ENCODE measurements at places on chromosomes 6 and 20.

DNA sequence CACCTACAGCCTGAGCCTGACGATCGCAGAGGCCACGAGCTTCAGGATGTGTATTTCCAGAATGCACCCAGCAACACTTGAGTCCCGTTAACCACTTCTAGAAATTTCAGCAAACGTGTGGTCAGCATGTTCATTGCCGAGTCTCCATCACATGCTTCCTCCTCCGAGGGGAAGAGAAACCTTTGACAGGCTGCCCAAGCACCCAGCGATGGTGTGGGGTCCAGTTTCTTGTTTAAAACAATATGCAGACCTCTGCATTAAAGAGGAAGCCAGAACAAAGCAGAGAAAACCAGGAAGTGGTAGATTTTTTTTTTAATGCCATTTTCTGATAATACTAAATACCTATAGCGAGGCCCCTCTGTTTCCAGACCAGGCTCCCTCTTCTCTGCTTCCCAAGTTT is 71.9 kb downstream of the GNAS-AS1 start:
- DNase-seq = no peak

DNA sequence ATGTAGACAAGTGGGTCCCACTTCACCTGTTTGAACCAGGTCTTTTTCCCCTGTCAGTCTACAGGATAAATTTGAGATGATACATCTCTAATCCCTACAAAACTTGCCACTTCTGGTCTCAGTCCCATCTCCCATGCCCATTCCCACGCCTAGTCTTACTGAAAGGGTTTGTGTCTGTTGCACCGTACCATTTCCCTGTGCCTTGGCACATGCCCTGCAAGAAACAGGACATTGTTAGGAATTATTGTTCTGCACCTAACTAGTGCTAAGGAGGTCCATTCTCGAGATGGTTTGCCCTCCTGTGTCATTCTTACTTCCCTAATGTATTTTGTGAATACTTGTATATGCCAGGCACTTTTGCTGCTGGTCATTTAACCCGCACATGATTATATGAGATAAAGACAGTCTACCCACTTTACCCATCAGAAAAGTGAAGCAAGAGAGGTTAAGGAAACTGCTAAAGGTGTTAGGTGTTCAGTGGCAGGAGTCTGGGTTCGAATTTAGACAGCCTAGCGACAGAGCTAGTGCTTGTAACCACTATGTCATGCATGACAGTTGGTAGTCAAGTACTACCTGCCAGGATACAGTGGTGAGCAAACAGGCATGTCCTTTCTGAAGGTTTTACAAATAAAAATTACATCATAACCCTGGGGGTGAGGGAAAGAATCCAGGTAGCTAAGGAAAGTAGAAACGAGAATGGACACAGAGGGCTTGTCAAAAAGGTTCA is 12.7 kb downstream of the FAM217A start:
- DNase-seq = no peak

GRCh38 chr6:95819939-95820338 is 195.8 kb upstream of the FUT9 start:
- DNase-seq = no peak

DNA sequence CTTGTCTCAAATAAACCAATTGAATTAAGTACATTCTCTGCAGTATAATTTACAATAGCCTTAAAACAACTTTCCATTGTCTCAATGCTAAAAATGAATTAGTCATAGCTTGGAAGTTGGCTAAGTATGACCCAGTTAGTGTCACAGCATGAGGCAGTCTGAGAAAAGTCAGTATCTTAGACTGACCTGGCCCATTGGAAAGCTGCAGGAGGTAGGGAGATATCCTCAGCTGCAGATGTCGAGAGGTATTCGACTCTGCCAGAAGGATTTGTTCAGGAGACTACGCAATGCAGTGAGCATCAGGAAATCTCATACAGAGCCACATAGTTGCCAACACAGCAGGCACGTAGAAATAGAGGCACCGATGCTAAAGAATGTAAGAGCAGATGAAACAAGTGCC is 350.9 kb upstream of the NRSN1 start:
- no peak for DNase-seq

GRCh38 chr6:12313992-12314589 is 23.9 kb downstream of the EDN1 start:
- DNase-seq = no peak

- no peak for DNase-seq
Measured at GRCh38 chr20:47863315-47863965, 78.2 kb upstream of the SULF2 start.

DNA sequence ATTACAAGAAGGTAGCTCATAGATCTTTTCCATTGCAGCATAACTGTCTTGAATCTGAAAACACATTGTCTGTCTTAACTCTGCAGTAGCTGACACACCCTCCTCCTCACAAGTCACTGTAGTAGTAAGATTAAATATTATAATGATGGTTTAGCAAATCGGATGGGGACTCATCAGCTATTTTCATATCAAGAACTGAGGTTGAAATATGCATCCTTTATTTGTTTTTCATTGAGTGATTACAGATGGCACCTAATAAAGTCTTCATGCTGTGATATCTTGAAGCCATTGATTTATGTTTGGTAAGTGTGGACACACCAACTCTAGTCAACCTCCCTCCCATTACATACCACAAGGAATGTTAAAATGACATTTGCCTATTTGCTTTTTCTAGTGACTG is 267.4 kb upstream of the TAB2 start:
- no peak for DNase-seq

- no peak for DNase-seq
Measured at GRCh38 chr6:47428288-47428687, 49.3 kb upstream of the CD2AP start.

DNA sequence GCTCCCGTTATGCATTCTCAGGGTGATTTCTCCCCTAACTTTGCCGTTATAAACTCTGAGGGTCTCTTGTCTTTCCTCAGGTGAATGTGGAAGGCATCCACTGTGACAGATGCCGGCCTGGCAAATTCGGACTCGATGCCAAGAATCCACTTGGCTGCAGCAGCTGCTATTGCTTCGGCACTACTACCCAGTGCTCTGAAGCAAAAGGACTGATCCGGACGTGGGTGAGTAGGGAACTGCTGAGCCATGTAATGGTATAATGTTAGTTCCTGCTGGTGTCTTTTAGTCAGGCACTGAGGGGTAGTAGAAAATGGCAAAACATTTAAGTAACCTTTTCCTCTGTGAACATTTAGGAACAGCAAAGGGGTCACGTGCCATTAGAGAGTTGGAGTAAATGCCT is 395.4 kb downstream of the ARHGAP18 start:
- no peak for DNase-seq

DNA sequence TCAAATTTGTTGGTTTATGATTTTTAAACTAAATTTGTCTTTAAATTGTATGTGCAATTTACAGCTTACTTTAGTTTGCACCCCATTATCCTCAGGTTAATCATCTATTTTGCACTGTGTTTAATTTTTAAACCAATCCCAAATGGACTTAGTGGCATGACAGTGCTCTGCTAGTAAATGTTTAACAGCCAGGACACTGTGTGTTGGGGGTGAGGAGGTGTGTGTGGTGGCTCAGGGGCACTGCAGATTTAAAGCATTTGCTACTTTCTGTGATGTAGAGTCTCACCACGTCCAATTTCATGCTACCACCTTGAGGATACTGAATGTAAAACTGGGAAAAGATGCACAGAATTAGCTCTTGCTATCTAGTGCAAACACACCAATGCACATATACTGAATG is 225.7 kb downstream of the HAO1 start:
- DNase-seq = no peak

GRCh38 chr6:9399916-9400315 is 964.6 kb upstream of the SLC35B3 start:
- DNase-seq = no peak

- DNase-seq = no peak
Measured at GRCh38 chr6:79564636-79565035, 27.4 kb upstream of the LCA5 start.

GRCh38 chr20:1822564-1823449 is 72.4 kb upstream of the SIRPA start:
- no peak for DNase-seq

- DNase-seq = no peak
Measured at GRCh38 chr20:58605292-58606065, 45.6 kb upstream of the STX16 start.

GRCh38 chr20:2467412-2467811 is 3.2 kb downstream of the SNRPB start:
- DNase-seq = no peak

- DNase-seq = no peak
Measured at GRCh38 chr20:1909097-1909496, 13.9 kb downstream of the SIRPA start.

GRCh38 chr6:82337688-82338257 is 25.8 kb upstream of the TPBG start:
- no peak for DNase-seq

- DNase-seq = no peak
Measured at GRCh38 chr20:1396702-1397101, 3.8 kb upstream of the FKBP1A start.

DNA sequence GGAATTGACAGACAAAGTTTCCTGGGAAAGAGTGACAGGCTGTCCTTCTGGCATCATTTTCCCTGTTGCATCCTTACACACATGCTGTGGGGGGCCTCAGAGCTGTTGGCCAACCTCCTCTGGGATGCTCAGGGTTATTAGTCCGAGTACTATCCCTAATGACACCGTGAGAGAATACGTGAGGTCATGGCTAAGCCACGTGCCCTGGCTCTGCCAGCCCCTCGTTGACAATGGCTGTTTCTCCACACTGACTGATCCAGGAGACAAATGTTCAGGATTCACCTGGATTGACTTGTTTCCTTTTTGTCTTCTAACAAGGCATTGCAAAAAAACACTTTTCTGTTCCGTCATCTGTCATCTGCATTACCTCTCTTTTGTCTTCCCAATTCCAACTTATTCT is 604.6 kb downstream of the TFAP2A start:
- no peak for DNase-seq

DNA sequence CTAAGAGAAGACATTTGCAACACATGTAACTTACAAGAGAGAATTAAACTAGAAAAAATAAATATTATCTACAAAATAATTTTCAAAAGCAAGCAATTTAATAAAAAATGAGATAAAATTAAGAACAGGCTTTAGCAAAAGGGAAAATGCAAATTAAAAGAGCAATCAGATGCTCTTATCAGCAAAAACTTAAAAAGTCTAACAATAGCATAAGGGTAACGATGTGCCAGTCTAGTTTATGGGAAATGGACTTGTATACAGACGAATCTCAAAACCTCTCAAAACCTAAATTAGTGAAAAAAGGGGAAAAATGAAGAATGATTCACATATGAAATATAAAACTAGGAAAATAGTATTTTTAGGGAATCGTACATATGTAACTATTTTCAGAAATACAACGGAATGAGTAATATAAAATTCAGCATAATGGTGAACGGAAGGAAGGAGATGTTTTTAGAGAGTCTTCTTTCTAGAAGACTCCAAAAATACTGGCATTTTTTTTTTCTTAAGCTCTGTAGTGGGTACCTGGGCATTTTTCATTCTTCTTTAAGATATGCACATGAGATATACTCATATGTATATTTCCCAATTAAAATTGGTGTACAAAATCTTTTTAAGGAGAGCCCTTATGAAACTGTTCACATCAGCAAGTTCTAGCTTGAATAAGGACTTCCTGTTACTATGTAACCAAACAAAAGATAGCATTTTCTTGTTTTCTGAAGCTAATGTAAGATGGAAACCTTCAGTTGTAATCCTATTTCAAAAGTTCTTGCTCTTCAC is 927 bp upstream of the MANEA start:
- DNase-seq = no peak

GRCh38 chr6:148472171-148473105 is 129.8 kb downstream of the SASH1 start:
- no peak for DNase-seq

GRCh38 chr20:44837946-44838345 is 27.6 kb upstream of the RIMS4 start:
- no peak for DNase-seq

- DNase-seq = no peak
Measured at GRCh38 chr6:111888928-111889695, 15.9 kb upstream of the FYN start.

- DNase-seq = no peak
Measured at GRCh38 chr6:85432554-85432953, 17.3 kb upstream of the NT5E start.

GRCh38 chr6:52529311-52529710 is 47.5 kb downstream of the TRAM2 start:
- no peak for DNase-seq

DNA sequence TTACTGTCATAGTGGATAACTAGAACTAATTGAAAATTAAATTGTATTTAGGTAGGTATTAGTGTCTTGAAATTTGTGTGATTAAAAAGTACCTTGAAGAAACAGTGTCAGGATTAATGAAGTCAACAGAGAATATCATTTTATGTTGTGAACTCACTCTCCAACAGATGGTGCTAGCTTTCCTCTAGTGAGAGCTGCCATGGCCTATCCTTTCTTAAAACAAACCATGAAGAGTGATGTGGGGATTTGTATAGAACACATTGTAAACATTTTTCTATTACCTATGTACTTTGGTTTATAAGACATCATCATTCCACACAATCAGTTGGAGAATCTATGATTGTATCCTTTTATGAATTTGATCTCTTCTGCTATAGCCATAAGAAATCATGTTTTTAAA is 4.8 kb upstream of the SRSF12 start:
- peak; percentile 33 for DNase-seq

DNA sequence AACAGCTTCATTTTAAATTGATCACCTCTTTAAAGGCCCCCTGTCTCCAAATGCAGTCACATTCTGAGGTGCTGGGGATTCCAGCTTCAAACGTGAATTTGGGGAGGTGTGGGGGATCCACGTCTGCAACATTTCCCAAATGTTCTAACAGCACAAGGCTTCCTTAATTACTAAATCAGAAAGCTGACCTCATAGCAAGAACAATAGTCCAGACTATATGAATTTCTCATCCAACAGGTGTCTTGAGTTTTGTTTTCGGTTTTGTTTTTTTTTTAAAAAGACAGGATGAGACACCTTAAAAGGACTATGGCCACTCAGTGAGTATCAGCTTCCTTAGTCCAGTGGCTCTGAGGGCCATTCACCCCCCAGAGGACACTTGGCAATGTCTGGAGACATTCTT is 11.5 kb downstream of the ATP9A start:
- DNase-seq = no peak

- DNase-seq = no peak
Measured at GRCh38 chr6:133396984-133397348, 155.8 kb downstream of the EYA4 start.

DNA sequence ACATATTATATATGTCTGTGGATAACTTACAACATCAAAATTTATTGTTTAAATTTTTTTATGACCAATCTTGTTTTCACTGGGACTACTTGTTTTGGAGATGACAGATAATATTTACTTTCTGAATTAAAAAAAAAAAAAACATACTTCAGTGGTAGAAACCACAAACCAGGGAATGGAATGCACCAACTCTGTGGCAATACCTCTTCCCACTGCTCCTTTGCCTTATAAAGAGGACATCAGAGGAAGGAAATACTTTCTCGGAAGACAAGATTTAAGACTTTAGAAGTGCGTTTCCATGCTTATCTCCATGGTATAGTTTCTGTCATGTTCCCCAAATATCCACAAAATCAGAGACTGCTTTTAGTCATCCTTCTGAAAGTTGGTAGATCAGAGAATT is 1241.1 kb upstream of the EYS start:
- DNase-seq = no peak

DNA sequence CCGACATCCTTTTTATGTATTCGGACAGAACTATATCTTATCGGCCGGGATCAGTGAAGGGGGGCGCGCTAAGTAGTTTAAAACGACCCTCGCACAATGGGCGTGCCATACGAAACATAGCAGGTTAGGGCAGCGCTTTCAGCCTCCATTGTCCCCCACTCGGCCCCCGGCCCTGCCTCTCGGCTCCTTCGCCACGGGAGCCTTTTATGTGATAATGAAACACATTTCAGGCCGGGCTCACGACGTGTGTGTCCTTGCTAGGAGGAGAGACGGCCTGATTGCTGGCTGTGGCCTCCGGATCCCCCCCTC is 5.3 kb downstream of the FOXA2 start:
- DNase-seq = no peak
